T-helper 1 cell treated with Interleukin-12 subunit alpha and Interleukin-12 subunit beta and Interleukin-4 antibody, amounts not matched to agents 30 ng/mL and 1 ng/mL, for 36 hours (primary cell): ENCODE measurements at places on chromosomes 16 and 17. TPM values are rescaled to one million over a fixed set of nuclear protein-coding genes. Genes with fewer than 3 reads are reported as not detected.

KAT2A gene
- total RNA-seq: 38.1 and 38.9 TPM in 2 replicates

ASPHD1 gene
- total RNA-seq: 0.17 and 0.32 TPM in 2 replicates

ANKRD40CL gene
- not detected in 2 replicates for total RNA-seq

GEMIN4 gene
- 30.5 and 31.6 TPM in 2 replicates for total RNA-seq

NOTUM gene
- 0.78 and 1.6 TPM in 2 replicates for total RNA-seq

ZG16 gene
- not detected in 2 replicates for total RNA-seq

ADAMTS18 gene
- total RNA-seq: not detected in 2 replicates

HSD11B2 gene
- 0.29 TPM in 1 of 2 replicates, not detected in the other for total RNA-seq

TMEM238L gene
- total RNA-seq: not detected in 2 replicates

GUCY2D gene
- not detected in 2 replicates for total RNA-seq

SLC9A5 gene
- total RNA-seq: 3.5 and 3.7 TPM in 2 replicates

TCAP gene
- 1.6 and 1.7 TPM in 2 replicates for total RNA-seq

TSNAXIP1 gene
- 0.32 and 0.61 TPM in 2 replicates for total RNA-seq

BCAR1 gene
- not detected in 2 replicates for total RNA-seq

CRYM gene
- not detected in 2 replicates for total RNA-seq

STH gene
- total RNA-seq: not detected in 2 replicates
